Testis (tissue), 5 donors: ENCODE measurements at places on chromosomes 2 and 18.

DNA sequence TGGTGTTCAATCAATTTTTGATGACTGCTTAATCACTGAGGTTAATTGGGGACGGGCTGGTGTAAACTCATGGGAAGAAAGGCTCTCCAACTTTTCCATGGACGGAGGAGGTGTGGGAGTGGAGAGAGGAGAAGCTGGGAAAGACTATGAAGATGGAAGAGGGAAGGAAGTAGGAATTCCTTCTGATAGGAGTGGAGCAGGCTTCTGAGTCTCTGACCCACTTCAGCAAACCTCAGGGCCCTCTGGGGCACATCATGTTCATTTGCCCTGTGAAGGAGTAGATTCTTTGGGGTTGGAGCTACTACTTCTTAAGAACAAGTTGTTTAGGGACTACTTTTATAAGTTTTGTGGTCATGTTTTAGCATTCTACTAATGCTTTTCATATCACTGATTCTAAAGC, 87.0 kb upstream of the MAP4K3 start:
- H3K4me1 ChIP-seq: no peaks in the 10 kb centered on the region
- H3K4me3 ChIP-seq: no peak overlapping the region
- no peaks in the 10 kb centered on the region for H3K36me3 ChIP-seq
- H3K27me3 ChIP-seq: no peaks in the 10 kb centered on the region
- no peak for DNase-seq
- no peak overlapping the region for H3K27ac ChIP-seq

- H3K27me3 ChIP-seq: no peaks in the 10 kb centered on the region
- no peaks in the 10 kb centered on the region for H3K36me3 ChIP-seq
- DNase-seq: no peak
Observed at GRCh38 chr2:178287652-178288344, 93.5 kb downstream of the OSBPL6 start.

DNA sequence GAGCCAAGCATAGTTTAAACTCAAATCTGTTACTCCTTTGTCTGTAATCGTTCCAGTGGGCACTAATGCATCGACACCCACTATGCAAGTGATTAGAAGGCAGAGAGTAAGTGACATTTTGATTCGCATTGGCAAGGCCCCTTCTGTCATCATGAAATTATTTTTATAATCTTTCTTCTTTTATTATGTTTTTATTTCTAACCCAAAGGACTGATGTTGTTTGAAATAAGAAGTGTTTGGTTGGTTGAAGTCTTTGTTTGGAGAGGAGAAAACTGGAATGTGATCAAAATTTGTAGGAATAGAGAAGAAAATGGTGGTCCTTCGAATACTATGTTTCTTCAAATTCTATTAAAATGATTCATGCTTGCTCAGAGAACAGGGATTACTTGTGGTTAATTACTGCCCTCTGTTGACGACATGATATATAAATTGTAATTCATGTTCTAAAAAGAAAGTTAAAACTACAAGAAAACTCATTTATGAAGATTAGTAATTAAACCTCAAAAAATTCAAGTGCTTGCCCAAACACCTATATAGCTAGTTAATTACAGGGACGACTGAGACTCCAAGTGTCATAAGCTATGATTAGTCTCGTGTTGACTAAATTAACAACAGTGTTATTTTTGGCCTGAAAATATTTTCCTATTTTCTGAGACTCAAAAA, 26.4 kb upstream of the TFPI start:
- H3K36me3 ChIP-seq: no peaks in the 10 kb centered on the region
- H3K27ac ChIP-seq: no peak overlapping the region
- H3K4me1 ChIP-seq: no peaks in the 10 kb centered on the region
- no peak for DNase-seq
- H3K4me3 ChIP-seq: no peak overlapping the region
- no peaks in the 10 kb centered on the region for H3K27me3 ChIP-seq

- H3K27me3 ChIP-seq: no peaks in the 10 kb centered on the region
- no peak overlapping the region for H3K4me3 ChIP-seq
- no peak overlapping the region for H3K27ac ChIP-seq
- no peak for DNase-seq
- H3K4me1 ChIP-seq: no peaks in the 10 kb centered on the region
Observed at GRCh38 chr2:25806941-25807340, 71.3 kb downstream of the ASXL2 start.

GRCh38 chr2:64018701-64019082, 536 bp downstream of the VPS54 start:
- H3K36me3 ChIP-seq: no peaks in the 10 kb centered on the region
- H3K27me3 ChIP-seq: no peaks in the 10 kb centered on the region
- peak overlapping the region; percentile 98 for H3K27ac ChIP-seq
- H3K4me3 ChIP-seq: peak overlapping the region; percentile 81

GRCh38 chr2:175500255-175500654, 318.7 kb upstream of the ATP5MC3 start:
- no peaks in the 10 kb centered on the region for H3K27me3 ChIP-seq
- H3K36me3 ChIP-seq: no peaks in the 10 kb centered on the region
- H3K4me3 ChIP-seq: no peak overlapping the region
- H3K27ac ChIP-seq: no peak overlapping the region
- no peaks in the 10 kb centered on the region for H3K4me1 ChIP-seq

DNA sequence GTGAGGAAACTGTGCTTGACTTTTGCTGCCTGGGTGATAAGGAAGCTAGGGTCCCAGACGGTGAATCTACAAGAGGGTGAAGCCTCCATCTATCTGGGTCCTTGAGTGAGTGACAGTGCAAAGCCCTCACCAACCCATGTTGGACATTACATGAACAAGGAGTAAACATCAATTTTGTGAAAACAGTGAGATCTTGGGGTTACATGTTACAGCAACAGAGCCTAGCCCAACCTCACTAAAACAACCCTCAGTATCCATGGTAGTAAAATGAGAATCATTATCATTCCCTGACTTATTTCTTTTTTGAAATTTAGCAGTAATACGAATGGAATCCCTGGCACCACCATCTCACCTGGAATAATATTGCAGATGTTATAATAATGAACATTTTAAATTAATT, 103.4 kb downstream of the TSN start:
- no peak overlapping the region for H3K27ac ChIP-seq
- H3K4me1 ChIP-seq: no peaks in the 10 kb centered on the region
- no peaks in the 10 kb centered on the region for H3K27me3 ChIP-seq

DNA sequence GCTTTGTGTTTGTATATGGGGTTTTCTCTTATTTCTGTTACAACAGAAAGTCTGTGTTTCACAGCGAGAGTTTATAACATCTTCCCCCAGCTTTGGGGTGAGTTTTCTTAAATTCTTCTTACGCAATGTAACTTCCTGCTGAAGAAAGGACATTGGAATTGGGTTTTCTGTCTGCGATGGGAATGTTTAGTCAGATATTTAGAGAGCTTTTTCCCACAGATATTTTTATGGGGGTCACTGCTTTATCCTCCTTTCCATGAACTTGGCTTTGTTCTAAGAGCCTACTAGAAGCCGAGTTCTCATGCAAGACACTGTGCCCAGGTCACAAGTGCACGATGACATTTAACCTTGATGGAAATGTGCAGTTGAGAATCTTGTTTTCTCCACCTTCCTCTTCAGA, 22.1 kb downstream of the B3GNT2 start:
- H3K4me1 ChIP-seq: peaks cover 16% of the 10 kb centered on the region
- H3K27me3 ChIP-seq: no peaks in the 10 kb centered on the region
- peak overlapping the region; percentile 72 for H3K27ac ChIP-seq
- DNase-seq: no peak

- no peaks in the 10 kb centered on the region for H3K4me1 ChIP-seq
- H3K4me3 ChIP-seq: no peak overlapping the region
- H3K27me3 ChIP-seq: no peaks in the 10 kb centered on the region
- no peak for DNase-seq
- H3K36me3 ChIP-seq: no peaks in the 10 kb centered on the region
Observed at GRCh38 chr2:199216253-199216652, 241.5 kb downstream of the SATB2 start.

GRCh38 chr2:191878548-191879279, 31.8 kb upstream of the CAVIN2 start:
- no peak overlapping the region for H3K27ac ChIP-seq
- DNase-seq: no peak
- no peak overlapping the region for H3K4me3 ChIP-seq
- no peaks in the 10 kb centered on the region for H3K36me3 ChIP-seq
- no peaks in the 10 kb centered on the region for H3K4me1 ChIP-seq

GRCh38 chr2:162537651-162538050, 193.7 kb downstream of the GCA start:
- no peak overlapping the region for H3K27ac ChIP-seq
- no peak for DNase-seq
- H3K36me3 ChIP-seq: no peaks in the 10 kb centered on the region
- no peaks in the 10 kb centered on the region for H3K27me3 ChIP-seq
- H3K4me1 ChIP-seq: no peaks in the 10 kb centered on the region

DNA sequence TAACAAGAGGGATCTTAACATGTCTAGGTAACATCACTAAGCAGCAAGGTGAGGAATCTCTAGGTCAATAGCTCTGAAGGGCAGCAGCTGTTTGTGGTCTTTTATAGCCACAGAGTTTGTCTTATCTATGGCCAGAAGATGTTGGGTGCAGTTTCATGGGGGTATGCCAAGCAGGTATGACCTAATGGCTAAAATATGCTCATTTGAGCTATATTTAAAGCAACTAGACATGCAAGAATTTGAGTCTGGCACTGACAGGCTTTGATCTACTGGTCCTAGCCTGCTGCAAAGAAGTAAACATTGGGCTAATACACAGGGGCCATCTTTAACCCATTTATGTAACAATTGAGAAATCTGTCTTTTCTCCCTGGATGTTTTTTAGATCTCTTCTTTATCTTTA, 13.9 kb upstream of the UGP2 start:
- H3K27ac ChIP-seq: no peak overlapping the region
- no peak overlapping the region for H3K4me3 ChIP-seq
- H3K4me1 ChIP-seq: no peaks in the 10 kb centered on the region
- no peaks in the 10 kb centered on the region for H3K36me3 ChIP-seq
- no peak for DNase-seq

GRCh38 chr2:23666980-23667357, 260.0 kb downstream of the ATAD2B start:
- no peak overlapping the region for H3K4me3 ChIP-seq
- no peak overlapping the region for H3K27ac ChIP-seq
- no peaks in the 10 kb centered on the region for H3K36me3 ChIP-seq
- DNase-seq: no peak
- H3K27me3 ChIP-seq: no peaks in the 10 kb centered on the region

- H3K27me3 ChIP-seq: no peaks in the 10 kb centered on the region
- H3K4me1 ChIP-seq: peaks cover 8% of the 10 kb centered on the region
- DNase-seq: no peak
Observed at GRCh38 chr2:127678531-127678930, 3.2 kb upstream of the LIMS2 start.

GRCh38 chr18:28657961-28658360, 481.0 kb upstream of the CDH2 start:
- no peaks in the 10 kb centered on the region for H3K27me3 ChIP-seq
- no peak overlapping the region for H3K4me3 ChIP-seq
- H3K36me3 ChIP-seq: no peaks in the 10 kb centered on the region
- no peak for DNase-seq
- H3K4me1 ChIP-seq: no peaks in the 10 kb centered on the region

GRCh38 chr2:46469116-46469515, 10.2 kb upstream of the TMEM247 start:
- H3K27ac ChIP-seq: no peak overlapping the region
- no peaks in the 10 kb centered on the region for H3K36me3 ChIP-seq
- H3K27me3 ChIP-seq: no peaks in the 10 kb centered on the region
- no peak overlapping the region for H3K4me3 ChIP-seq
